ENCODE measurements at places on chromosomes 2 and 18. TPM values are rescaled to one million over a fixed set of nuclear protein-coding genes. Genes with fewer than 3 reads are reported as not detected.

Gene LBX2
- 2.0 TPM for total RNA-seq

Gene ZC3H15
- total RNA-seq = 103 TPM

Gene FTCDNL1
- 4.1 TPM for total RNA-seq

Gene SCYGR4
- not detected for total RNA-seq

Gene XIRP2
- 1.2 TPM for total RNA-seq

All from uterine smooth muscle cell (primary cell).